ENCODE measurements at places on chromosomes 16 and 17.

DNA sequence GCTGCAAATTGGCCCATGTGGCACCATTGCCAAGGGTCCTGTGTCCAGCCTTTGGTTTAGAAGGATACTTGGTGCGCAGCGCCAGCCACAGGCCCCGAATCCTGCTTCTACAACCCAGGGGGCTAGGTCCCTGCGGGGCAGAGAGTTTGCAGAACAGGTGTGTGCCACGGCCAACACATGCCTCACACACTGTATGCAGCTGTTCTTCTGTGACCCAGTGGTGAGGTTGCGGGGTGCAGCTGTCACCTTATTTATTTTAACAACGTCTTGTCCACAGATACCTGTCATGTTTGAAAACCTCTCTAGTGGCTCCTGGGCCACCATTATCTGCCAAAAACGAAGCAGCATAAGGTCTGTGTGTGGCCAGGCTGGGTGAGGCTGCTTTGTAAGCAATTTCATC, 11.6 kb downstream of the CBFA2T3 start:
- DNase-seq, result no peak

DNA sequence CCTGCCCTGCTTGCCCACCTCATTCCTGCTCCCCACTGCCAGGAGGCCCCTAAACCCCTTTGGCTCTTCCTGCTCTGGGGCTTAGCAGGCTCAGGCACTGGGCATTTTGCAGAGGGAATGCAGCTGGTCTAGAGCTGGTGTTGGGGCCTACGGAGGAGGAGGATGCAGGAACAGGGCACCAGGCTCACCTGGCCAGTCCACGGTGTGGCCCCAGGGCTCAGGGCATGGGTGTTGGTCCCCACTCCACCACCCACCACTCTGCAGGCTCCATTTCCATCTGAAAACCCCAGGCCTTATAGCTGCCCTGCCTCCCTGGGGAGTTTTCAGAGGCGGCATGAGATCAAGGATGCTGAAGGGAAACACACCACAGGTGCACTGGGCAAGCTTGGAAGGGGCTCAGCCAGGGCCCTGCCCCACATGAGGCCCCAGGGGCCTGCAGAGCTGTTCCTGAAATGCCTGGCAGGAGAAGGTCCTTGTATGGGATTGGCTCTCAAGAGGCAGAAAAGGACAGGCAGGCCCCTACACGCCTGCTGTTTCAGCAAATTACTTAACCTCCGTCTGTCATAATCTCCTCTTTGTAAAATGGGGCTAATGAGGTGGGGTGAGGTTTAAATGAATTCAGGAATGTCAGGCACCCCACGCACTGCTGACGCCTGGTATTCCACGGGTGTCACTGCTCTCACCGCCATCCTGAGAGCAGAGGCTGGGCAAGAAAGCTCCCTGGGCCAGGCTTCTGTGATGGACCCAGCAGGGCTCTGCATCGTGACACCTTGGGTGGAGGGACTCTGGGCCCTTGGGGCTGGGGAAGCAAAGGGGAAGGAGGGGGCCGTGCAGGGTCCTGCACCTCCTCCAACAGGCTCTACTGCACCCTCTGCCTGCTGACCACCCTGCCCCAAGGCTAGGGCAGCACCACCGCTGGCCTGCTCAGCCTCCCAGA, 9.3 kb downstream of the SLC47A2 start:
- DNase-seq, result no peak

DNA sequence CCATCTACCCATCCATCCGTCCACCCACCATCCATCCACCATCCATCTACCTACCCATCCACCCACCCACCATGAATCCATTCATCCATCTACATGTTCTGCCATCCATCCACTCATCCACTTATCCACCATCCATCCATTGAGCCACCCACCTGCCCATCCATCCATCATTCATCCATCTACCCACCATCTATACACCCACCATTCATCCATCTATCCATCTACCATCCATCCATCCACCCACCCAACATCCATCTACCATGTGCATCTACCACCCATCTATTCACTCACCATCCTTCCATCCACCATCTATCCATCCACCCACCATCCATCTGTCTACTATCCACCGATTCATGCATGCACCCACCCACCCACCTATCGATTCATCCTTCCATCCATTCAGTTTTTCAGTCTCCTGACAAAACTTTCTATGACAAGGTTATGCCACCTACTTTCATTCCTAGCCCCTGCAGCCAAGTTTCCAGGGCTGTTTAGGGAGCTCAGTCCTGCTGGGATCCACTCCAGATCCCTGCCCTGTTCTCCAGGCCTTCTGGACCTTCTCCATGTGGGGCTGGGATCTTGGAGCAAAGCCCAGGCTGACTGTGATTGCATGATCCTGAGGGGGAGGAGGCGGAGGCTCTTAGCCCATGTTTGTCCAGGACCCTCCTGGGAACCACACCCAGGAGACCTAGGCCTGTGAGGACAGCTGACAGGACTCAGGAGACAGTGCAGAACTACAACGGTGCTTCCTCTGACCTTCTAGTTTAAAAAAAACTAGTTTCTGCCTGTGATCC, 27.4 kb downstream of the BCO1 start:
- peak; percentile 47 for DNase-seq

DNA sequence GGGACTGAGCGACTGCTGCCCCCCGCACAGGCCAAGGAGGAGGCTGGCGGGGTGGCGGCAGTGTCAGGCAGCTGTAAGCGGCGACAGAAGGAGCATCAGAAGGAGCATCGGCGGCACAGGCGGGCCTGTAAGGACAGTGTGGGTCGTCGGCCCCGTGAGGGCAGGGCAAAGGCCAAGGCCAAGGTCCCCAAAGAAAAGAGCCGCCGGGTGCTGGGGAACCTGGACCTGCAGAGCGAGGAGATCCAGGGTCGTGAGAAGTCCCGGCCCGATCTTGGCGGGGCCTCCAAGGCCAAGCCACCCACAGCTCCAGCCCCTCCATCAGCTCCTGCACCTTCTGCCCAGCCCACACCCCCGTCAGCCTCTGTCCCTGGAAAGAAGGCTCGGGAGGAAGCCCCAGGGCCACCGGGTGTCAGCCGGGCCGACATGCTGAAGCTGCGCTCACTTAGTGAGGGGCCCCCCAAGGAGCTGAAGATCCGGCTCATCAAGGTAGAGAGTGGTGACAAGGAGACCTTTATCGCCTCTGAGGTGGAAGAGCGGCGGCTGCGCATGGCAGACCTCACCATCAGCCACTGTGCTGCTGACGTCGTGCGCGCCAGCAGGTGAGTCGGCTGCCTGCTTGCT, 5.6 kb upstream of the TMEM88 start:
- no peak for DNase-seq

DNA sequence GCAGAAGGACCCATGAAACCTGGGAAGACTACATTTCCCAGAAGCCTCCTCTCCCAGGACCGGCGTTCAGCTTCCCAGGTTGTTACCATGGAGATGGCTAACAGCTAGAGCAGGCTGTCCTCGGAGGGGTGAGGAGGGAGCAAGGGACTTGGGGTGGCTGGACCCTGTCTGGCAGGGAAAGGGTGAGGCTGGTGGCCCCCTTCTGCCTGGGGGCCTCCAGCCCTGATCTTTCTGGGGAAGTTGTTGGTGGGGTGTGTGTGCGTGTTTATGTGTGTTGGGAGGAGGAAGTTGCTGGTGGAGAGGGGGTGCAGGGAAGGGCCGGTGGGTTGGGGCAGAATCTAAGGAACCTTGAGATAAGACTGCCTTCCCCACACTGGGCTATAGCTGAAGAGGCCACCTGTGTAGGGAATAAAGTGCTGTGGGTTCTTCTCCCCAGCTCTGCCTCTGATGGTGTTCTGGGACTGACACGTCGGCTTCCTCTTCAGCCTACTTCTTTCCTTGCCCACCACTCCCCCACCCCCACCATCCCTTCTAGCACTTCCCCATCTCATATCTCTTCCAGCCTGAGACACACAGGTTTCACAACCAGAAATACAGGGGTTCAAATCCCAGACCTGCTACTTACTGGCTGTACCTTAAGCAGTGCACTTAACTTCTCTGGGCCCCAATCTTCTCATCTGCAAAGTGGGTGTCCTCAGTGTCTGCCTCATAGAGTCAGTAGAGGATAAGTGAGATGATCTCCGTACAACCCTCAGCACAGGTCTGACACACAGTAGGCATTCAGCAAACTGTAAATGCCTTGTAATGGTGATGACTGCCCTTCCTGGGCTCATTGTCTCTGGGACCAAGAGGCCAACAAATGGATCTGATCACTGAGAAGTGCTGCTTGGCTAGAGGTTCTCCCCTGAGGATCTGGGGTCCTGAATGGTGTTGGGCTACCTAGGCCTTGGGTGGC, at the start of gene DRC7:
Gene DRC7, plus strand, starts transcription at position 82 of the 955 bp plus-strand sequence. CDS start 3,144 bp downstream, outside the sequence.
- DNase-seq, result peak; percentile 18

DNA sequence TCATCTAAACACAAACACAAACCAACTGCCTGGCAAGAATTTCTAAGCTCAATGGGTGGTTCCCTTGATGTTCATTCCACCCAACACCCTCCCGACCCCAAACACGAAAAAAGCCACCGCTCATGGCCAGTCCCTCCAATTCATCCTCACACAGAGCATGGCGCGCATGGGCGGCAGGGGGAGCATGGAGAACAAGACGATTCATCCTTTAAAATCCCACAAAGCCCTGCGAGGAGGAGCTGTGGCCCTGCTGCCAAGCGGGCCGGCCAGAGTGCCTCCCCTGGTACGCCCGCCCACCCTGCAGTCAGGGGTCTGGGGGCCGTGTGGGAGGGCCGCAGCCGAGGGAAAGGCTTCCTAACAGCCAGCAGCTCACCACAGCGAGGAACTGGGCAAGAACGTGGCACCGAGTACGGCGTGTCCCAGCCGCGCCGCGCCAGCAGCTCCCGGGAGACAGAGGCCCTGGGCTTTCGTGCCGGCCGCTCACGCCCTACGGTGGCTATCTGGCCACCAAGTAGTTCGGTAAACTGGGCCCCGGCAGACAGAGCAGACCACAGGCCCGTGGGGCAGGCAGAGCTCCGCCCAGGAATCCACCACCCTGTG, 60.9 kb downstream of the KLHDC4 start:
- no peak for DNase-seq
